ENCODE measurements at places on chromosomes 5 and 9.
A peak's percentile ranks its signal among the peaks of the same experiment; 100 is the strongest.

GRCh38 chr5:168295574-168296201 lies 4.2 kb downstream of the WWC1 start:
- H3K27me3 ChIP-seq = no peaks in the 10 kb centered on the region
- H3K36me3 ChIP-seq = no peaks in the 10 kb centered on the region
- H3K4me3 ChIP-seq = peak overlapping the region; percentile 29
- H3K27ac ChIP-seq = peak overlapping the region; percentile 77
- peak; percentile 70 for DNase-seq

DNA sequence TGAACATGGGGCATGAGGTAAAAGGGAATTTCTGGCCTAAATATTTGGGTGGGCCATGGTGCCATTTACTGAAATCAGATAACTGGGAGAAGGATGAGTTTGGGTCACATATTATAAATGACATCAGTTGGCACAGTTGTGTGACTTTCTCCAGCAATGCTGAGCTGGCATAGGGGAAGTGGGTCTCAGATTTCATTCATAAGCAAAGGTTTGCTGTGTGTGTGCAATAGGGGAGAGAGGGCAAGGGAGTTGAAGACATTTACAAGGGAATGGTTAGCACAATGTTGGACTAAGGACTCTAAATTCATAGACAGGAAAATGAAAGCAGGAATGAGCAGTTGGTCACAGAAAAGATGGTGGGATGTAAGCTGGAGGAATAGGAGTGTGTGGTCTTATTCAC lies 47.8 kb upstream of the KLF9 start:
- H3K27ac ChIP-seq = no peak overlapping the region
- H3K27me3 ChIP-seq = peaks cover 6% of the 10 kb centered on the region
- DNase-seq = no peak
- no peaks in the 10 kb centered on the region for H3K36me3 ChIP-seq
- no peaks in the 10 kb centered on the region for H3K4me1 ChIP-seq
- H3K4me3 ChIP-seq = no peak overlapping the region

DNA sequence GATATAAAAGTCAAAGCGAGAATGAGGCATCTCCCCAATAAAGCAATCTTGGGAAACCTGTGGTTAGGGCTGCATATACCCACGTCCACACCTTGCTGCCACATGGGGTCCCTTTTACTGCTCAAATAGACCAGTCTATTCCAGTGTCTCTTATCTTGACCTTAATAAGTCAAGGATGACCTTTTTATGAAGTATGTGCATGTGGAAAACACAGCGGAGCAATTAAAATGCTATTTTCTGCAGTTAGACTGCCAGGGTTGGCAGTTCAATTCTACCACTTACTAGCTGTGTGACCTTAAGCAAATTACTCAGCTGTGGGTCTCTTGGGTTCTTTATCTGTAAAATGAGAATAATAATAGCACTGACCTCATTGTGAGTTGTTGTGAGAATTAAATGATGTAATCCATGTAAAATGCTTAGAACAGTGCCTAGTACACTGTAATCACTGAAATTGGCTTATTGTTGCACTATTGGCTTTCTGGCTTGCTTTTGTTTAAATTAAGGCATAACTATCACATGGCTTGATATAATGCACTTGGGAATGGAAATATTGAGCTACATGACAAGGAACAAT lies 67.8 kb upstream of the HSPB3 start:
- H3K27ac ChIP-seq = no peak overlapping the region
- no peaks in the 10 kb centered on the region for H3K36me3 ChIP-seq
- H3K27me3 ChIP-seq = no peaks in the 10 kb centered on the region
- H3K4me1 ChIP-seq = peaks cover 5% of the 10 kb centered on the region
- H3K4me3 ChIP-seq = no peak overlapping the region

GRCh38 chr5:132392978-132393825 lies 23.7 kb downstream of the SLC22A5 start:
- no peak overlapping the region for H3K27ac ChIP-seq
- H3K27me3 ChIP-seq = no peaks in the 10 kb centered on the region
- no peak overlapping the region for H3K4me3 ChIP-seq
- H3K4me1 ChIP-seq = no peaks in the 10 kb centered on the region
- DNase-seq = no peak

GRCh38 chr9:83633255-83633654 lies 10.3 kb downstream of the IDNK start:
- H3K4me3 ChIP-seq = no peak overlapping the region
- H3K27me3 ChIP-seq = no peaks in the 10 kb centered on the region
- H3K36me3 ChIP-seq = peaks cover 5% of the 10 kb centered on the region
- H3K4me1 ChIP-seq = peaks cover 2% of the 10 kb centered on the region
- no peak for DNase-seq

DNA sequence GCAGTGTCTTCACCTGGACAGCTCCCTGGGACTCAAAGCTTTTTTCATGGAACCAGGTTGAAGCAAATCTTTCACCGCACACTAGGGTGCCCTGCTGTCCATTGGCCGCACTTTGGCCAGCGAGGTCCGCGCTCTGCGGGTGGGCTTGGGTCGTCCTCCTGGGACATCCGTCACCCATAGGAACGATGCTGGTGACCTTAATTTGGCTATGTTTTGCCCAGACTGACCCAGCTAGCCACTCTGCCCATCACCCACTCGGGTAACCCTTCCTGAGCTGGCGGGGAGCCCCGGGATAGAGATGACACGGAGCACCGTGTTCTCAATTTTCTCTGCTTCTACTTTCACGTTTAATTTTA lies 25.9 kb downstream of the ZDHHC11B start:
- no peaks in the 10 kb centered on the region for H3K27me3 ChIP-seq
- no peaks in the 10 kb centered on the region for H3K36me3 ChIP-seq
- no peak overlapping the region for H3K27ac ChIP-seq
- H3K4me1 ChIP-seq = peaks cover 27% of the 10 kb centered on the region
- DNase-seq = no peak

- no peak overlapping the region for H3K4me3 ChIP-seq
- peaks cover 17% of the 10 kb centered on the region for H3K4me1 ChIP-seq
- H3K27ac ChIP-seq = no peak overlapping the region
- DNase-seq = peak; percentile 6
- no peaks in the 10 kb centered on the region for H3K36me3 ChIP-seq
- peaks cover 74% of the 10 kb centered on the region for H3K27me3 ChIP-seq
These were observed 123.4 kb downstream of the TMEM161B start for GRCh38 chr5:88145221-88145610.

- DNase-seq = no peak
- no peaks in the 10 kb centered on the region for H3K27me3 ChIP-seq
- no peaks in the 10 kb centered on the region for H3K36me3 ChIP-seq
- no peak overlapping the region for H3K4me3 ChIP-seq
- H3K4me1 ChIP-seq = no peaks in the 10 kb centered on the region
These were observed 154.6 kb downstream of the SYK start for GRCh38 chr9:90956026-90956810.

DNA sequence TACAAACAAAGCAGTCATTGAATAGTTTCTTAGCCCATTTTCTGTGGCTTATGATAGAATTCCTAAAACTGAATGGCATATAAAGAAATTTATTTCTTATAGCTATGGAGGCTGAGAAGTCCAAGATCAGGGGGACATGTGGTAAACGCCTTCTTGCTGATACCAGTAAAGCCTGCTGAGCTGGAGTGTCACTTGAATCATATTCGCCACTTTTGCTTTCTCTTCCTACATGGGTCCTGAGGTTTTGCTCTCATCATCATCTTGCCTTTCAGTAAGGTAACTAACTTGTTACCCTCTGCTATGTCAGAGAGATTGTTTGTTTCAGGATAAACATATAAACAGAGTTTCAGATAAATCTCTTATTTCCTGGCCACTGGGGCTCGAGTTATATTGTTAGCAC lies 203.3 kb upstream of the DMRT1 start:
- H3K4me3 ChIP-seq = no peak overlapping the region
- no peak overlapping the region for H3K27ac ChIP-seq
- peaks cover 2% of the 10 kb centered on the region for H3K4me1 ChIP-seq
- no peaks in the 10 kb centered on the region for H3K36me3 ChIP-seq

GRCh38 chr9:7370988-7371387 lies 428.6 kb downstream of the DMAC1 start:
- no peak overlapping the region for H3K27ac ChIP-seq
- no peak for DNase-seq
- no peaks in the 10 kb centered on the region for H3K27me3 ChIP-seq
- H3K36me3 ChIP-seq = no peaks in the 10 kb centered on the region
- no peak overlapping the region for H3K4me3 ChIP-seq
- no peaks in the 10 kb centered on the region for H3K4me1 ChIP-seq

DNA sequence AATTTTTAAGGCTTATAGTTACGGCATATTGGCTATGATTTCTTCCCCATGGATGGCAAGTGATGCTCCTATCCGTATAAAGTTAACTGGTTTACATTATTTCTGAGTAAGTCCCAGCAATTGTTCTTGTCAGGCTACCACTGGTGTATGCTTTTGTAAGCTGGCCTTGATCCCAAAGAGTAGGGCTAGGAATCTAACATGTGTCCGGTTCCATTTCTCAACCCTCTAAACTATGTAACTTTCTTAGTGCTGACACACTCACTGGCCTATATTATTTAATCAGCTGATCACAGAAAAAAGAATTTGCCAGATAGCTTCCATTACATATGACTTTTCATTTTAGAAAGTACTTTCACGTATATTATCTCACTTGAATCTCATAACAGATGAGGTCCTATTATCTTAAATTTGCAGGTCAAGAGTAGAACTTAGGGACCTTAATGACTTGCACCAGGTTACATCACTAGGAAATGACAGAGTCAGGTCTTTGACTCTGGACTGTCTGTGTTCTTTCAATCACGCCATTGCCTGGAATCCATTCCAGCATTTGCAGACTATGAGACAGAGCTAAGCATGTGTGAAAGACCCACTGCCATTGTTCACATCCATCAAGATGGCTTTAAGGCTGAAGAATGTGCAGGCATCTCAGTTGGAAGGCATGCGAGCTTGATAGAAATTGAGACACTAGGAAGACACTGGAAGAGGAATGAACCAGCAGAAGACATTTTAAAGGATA lies 362.9 kb downstream of the ARRDC3 start:
- H3K4me3 ChIP-seq = no peak overlapping the region
- H3K27me3 ChIP-seq = no peaks in the 10 kb centered on the region
- H3K36me3 ChIP-seq = no peaks in the 10 kb centered on the region
- DNase-seq = peak; percentile 36
- peaks cover 6% of the 10 kb centered on the region for H3K4me1 ChIP-seq
- H3K27ac ChIP-seq = no peak overlapping the region

GRCh38 chr9:110509792-110510191 lies 69.7 kb downstream of the SVEP1 start:
- H3K27me3 ChIP-seq = no peaks in the 10 kb centered on the region
- no peak for DNase-seq
- no peaks in the 10 kb centered on the region for H3K4me1 ChIP-seq
- H3K4me3 ChIP-seq = no peak overlapping the region

- no peak for DNase-seq
- no peak overlapping the region for H3K27ac ChIP-seq
- H3K27me3 ChIP-seq = no peaks in the 10 kb centered on the region
- H3K36me3 ChIP-seq = no peaks in the 10 kb centered on the region
- no peak overlapping the region for H3K4me3 ChIP-seq
- H3K4me1 ChIP-seq = no peaks in the 10 kb centered on the region
These were observed 115.3 kb upstream of the ITGA1 start for GRCh38 chr5:52672459-52672858.

DNA sequence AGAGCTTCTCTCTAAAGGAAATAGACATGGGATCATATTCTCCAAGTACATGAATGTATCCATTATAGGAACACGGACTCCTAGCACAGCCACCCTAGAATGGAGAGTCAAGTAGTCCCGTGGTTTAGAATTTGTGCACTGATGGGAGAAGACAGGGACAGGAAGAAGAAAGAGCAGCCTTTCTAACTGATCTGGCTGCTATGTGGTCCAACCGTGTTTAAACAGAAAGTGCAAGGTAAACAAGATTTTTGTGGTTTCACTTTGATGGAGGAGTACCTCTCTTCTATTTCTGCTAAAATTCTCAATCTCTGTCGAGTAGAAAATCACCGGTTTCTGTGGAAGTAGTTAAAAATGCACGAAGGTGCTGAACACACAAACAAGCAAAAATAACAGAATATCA lies 171.3 kb downstream of the ST8SIA4 start:
- no peak overlapping the region for H3K27ac ChIP-seq
- no peaks in the 10 kb centered on the region for H3K4me1 ChIP-seq
- H3K36me3 ChIP-seq = no peaks in the 10 kb centered on the region
- no peak for DNase-seq
- no peaks in the 10 kb centered on the region for H3K27me3 ChIP-seq

DNA sequence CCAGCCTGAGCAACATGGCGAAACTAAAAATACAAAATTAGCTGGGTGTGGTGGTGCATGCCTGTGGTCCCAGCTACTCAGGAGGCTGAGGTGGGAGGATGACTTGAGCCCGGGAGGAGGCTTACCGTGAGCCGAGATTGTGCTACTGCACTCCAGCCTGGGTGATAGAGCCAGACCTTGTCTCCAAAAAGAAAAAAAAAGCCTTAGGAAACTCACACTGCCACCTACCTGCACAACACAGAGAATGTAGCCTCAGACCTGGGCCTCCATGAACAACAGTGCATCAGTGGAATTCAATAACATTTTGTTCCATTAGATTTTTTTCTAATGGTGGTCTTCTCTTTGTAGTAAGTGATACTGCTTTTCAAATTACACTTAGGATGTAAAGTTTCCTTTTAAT lies 63.8 kb upstream of the RARS1 start:
- peaks cover 11% of the 10 kb centered on the region for H3K36me3 ChIP-seq
- no peaks in the 10 kb centered on the region for H3K4me1 ChIP-seq
- DNase-seq = no peak
- H3K4me3 ChIP-seq = no peak overlapping the region

DNA sequence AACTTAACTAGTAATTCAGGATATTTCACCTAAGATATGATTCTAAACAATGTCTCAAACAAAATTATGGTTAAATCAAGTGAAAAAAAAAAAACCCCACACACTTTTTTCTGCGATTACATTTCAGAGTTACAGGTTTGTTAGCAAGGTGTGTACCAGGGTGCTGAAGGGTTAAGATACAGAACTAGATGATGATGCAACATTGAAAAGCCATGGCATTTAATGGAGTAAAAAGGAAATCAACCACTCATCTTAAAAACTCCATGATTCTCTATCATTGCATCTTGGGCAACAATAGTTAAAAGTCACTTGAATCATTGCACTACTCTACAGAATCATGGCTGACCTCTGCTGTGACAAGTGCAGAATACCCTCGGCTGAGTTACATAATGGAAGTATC lies 270.3 kb upstream of the EFNA5 start:
- no peak for DNase-seq
- H3K27me3 ChIP-seq = no peaks in the 10 kb centered on the region
- no peaks in the 10 kb centered on the region for H3K36me3 ChIP-seq
- H3K4me3 ChIP-seq = no peak overlapping the region
- H3K4me1 ChIP-seq = peaks cover 13% of the 10 kb centered on the region

GRCh38 chr9:114386886-114387679 lies 699 bp downstream of the AKNA start:
- no peak overlapping the region for H3K27ac ChIP-seq
- no peaks in the 10 kb centered on the region for H3K27me3 ChIP-seq
- DNase-seq = no peak
- peaks cover 37% of the 10 kb centered on the region for H3K4me1 ChIP-seq

GRCh38 chr9:95058795-95059386 lies 258.6 kb downstream of the FANCC start:
- H3K27ac ChIP-seq = no peak overlapping the region
- peaks cover 3% of the 10 kb centered on the region for H3K36me3 ChIP-seq
- no peaks in the 10 kb centered on the region for H3K27me3 ChIP-seq

Measured in neuronal stem cell (in vitro differentiated cells).